ENCODE measurements at places on chromosomes 2 and 18.

DNA sequence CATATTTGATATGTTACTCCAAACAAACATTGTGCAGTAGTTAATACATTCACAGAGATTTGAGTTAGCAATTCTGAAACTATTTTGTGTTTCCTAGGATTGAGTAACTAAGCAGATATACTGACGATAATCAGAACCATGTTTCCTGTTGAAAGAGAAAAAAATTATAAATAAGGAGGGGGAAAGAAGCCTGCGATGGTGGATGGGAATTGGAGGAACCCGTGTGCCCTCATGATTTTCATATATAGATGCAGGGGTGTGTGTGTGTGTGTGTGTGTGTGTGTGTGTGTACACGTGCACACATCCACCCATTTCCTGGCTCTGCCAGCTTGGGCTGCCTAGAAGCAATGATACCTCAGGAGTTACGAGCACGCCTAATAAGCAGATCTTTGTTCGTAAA is 56.9 kb downstream of the LPIN2 start:
- DNase-seq = no peak

DNA sequence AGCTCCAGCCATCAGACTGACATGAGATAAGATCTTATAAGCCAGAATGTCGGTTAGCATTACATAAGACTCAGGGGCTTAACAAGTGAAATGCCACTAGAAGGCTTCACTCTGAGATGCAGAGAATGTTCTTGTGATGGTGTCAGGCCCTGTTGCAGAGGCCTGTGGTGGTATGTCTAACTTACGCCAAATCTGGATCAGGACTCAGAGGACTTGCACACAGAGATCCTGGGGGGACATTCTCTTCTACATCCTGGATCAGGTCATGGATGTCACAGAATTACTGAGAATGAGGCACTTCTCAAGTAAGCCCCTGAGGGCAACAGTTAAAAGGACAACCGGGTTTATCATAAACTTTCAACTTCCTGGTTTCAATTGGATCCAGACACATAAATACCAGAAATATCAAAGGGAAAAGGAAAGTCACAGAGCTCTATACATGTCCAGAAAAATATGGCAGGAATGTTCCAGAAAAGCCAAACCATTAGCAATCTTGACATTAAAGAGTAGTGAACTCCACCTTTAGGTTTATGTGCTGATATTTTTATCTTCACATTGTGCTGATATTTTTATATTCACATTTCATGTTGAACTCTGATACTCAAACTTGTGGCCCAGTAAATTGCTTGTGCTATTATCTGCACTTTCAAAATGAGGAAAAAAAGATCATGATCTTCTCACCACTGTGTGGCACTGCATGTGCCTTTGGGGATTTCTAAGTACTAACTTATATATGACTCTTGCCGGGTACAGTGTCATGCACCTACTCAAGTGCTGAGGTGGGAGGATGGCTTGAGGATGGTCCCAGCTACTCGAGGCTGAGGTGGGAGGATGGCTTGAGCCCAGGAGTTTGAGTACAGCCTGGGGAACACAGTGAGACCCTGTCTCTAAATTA is 137.5 kb upstream of the RNF152 start:
- no peak for DNase-seq

DNA sequence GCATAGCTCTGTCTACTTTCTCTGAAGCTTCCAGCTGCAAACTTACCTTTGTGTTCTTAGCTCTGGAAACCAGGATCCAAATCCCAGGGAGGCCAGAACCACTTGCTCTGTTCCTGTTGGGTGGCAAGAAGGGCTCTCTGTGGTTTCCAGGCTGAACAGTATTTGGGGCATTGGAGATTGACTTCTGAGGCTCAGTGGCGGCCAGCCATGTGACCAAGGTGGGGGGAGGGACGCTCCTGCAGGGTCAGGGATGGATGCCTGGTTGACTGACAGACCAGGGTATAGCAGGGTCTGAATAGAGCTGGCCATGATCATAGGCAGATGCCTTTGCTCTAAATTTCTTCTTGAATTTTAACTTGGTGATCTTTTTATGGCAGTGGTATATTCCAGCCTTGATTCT is 15.1 kb downstream of the SLC4A5 start:
- no peak for DNase-seq

- no peak for DNase-seq
These were observed 31.0 kb upstream of the WDSUB1 start for GRCh38 chr2:159317392-159318088.

DNA sequence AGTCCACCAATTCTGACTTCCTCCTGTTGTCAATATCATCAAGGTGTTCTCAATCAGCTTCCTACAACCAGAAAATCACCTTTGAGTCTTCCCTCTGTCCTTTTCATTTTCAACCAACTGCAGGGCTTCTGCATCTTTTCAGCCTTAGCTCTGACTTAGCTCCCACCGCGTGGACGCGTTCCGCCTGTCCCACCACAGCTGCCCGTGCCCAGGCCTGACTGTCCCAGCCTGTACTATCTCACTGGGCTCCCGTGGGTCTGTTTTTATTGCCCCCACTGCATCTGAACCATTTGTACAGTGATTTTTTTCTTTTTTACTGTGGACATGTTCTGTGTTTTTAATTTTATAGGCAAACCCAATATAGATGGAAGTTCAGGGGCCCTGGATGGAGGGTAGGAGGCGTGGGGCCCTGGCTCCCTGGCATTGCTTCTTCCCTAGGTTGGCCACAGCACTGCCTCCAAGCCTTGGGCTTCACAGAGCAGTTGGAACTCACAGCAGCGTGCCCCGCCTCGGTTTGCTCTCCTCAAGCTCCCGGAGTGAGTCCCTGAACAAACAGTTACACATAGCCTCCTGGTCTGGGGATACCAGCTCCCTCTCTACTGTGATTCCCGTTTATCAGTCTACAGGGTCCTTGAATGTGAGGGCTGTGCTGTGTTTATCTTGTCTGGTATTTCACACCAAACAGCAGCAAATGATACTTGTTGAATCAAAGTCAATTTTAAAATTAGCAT is 280.6 kb upstream of the PXDN start:
- no peak for DNase-seq

DNA sequence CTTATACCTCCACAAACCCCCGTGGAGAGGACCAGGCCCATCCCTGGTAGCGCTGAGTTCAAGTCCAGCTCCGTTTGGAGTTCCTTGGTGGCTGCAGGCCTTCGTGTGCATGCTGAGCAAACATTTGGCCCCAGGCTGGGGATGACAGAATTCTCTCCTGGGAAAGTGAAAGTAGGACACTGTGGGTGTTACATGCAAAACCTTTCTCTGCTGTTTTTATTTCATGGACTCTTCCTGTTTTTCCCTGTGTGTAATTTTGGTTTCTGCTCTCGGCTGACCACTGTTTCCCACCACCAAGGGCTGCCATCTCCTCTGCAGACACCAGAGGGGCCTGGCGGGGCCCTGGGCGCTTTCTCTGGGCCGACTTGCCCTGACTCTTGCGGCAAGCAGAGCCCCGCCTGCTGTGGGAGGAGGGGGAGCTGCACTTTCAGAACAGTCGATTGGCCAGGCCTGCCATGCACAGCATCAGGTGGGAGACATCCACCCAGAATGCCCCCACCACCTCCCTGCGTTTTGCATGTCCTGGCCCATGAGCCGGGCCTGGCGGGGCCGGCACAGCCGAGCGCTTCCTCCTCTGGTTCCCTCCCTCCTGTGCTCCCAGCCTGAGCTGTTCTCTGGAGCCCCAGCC is 102.4 kb downstream of the CABLES1 start:
- DNase-seq = no peak

DNA sequence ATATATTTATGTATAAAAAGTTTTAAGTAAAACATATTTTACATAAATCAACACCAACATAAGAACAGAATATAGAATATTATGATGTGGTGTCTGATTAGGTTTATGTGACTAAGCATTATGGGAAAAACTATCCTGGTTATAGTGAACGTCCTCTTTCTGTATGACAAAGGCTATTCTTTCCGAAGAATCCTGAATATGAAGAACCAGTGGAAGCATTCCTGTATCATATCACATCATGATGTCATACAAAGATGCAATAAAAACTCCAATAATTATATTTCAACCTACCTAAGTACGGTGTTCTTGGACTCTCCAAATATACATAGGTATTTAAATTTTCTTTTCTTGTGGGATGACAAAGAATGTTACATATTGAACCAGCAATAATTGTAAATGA is 37.5 kb upstream of the HDAC4 start:
- DNase-seq = no peak

Data from NCI-H524 treated with DMSO at 0.1 percent for 48 hours (cell line).